Right renal pelvis (tissue), 4 donors: ENCODE measurements at places on chromosomes 2 and 18. TPM values are rescaled to one million over a fixed set of nuclear protein-coding genes. Genes with fewer than 3 reads are reported as not detected.

ZNF385B gene
- polyA plus RNA-seq: 14.5 TPM

HADHA gene
- 221 TPM for polyA plus RNA-seq

IL18RAP gene
- 0.36 TPM for polyA plus RNA-seq

PID1 gene
- 7.3 TPM for polyA plus RNA-seq
